Astrocyte (in vitro differentiated cells and primary cell): ENCODE measurements at places on chromosomes 6 and 20. TPM values are rescaled to one million over a fixed set of nuclear protein-coding genes. Genes with fewer than 3 reads are reported as not detected.

GRCh38 chr6:41294214-41294872 is 7.9 kb upstream of the TREM1 start:
- DNase-seq = no peak

- no peak for DNase-seq
Measured at GRCh38 chr6:36977470-36977941, 8.5 kb downstream of the MTCH1 start.

- no peak for DNase-seq
Measured at GRCh38 chr6:141532211-141532610, 600.5 kb upstream of the GJE1 start.

DNA sequence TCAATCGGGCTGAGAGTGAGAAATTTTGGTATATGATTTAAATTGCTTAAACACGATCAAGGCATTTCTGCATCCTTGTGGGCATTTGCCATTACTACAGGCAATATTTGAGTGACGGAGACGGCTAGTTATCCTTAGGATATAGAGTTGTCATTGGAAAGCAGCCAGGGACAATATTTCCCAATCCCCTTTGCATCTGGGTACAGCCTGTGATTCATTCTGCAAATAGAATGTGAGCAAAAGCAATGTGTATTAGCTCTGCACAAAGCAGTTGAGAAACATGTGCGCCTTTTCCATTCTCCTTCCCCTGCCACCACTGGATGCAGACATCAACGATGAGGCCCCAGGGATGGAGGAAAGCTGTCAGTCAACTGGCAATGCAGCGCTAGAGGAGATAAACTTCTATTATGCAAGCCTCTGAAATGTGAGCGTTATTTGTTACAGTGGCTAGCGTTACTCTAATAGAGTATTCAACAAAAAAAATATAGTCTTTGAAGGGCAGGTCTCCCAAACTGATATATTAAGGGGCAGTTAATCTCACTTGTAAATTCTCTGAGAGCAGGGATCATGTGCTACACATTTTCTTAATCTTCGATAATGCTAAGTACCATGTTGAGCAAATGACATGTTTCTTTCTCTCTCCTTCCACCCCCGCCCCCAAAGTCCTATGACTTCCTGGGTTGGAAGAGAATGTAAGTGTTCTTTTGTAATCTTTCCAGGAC is 37.1 kb upstream of the NCOA3 start:
- peak; percentile 92 for DNase-seq

- DNase-seq = peak; percentile 58
Measured at GRCh38 chr6:134123666-134124208, 71.3 kb upstream of the SLC2A12 start.

DNA sequence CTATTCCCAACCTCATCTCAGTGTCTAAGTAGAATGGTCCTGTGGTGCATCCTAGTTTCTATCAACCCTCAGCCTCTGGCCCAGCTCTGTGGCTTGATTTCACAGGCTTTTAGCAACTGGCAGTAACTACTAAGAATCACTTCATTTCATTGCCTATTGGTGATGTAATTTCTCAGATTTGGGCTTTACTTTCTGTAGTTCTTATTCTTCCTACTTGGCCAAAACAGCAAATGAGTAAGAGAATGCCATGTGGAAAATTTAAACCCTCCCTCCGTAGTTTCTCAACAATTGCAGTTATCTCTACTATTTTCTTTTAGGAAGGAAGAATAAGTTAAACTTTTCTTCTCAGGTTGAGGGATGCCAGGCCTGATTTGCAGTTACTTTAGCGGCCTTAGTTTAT is 387.3 kb downstream of the CDKAL1 start:
- peak; percentile 44 for DNase-seq

DNA sequence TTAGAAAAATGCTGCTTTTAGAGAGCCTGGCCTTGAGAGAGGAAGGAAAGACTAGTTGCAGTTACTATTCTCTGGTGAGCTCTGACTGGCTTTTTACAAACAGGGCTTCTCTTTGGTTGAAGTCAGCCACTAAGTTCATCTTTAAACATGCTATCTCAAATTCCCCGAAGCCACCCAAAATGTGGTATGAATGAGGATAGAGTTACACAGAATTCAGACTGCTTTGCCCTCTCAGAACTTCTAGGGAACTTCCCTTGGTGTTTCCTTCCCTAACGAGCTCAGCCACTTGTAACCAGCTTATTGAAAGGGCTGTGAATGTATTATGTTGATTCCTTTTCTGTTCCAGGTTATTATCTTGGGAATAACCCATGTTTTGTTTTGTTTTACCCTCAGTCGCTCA is 73.5 kb downstream of the EFHC1 start:
- no peak for DNase-seq

DNA sequence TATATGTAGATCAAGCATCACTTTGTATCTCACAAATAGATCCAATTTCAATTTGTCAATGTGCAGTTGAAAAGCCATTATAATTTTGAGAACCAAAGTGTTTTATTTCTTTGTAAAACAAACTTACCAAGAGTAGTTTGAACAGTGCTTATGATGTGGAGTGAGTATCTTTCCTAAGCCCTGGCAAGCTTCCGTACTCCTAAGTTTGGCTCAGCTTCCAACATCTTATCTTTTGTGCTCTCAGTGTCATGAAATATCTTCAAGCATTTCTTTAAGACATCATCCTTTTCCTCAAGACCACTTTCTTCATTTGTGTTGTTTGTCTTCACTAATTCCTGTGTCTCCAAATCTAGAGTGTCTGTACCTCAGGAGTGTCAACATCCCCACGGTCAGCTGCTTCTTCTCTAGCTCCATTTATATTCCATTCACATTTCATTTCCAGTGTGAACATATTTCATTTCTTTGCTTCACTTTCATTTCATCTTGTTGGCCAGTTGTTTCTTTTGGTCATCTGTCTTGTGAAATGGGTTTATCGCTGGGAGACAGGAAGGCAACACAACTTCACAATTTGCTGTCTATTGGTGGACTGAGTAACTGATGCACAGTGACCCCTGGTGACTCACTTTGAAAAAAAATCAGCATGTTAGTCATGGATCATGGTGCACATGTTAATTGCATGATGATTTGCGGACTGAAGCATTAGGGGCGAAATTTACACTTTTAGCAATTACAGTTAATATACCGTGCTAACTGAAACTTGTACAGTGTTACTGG is 36.9 kb downstream of the SLC24A3 start:
- DNase-seq = no peak

- no peak for DNase-seq
Measured at GRCh38 chr6:5506149-5506548, 244.8 kb downstream of the FARS2 start.

- DNase-seq = peak; percentile 69
Measured at GRCh38 chr6:53673162-53673727, 7.7 kb upstream of the KLHL31 start.

DNA sequence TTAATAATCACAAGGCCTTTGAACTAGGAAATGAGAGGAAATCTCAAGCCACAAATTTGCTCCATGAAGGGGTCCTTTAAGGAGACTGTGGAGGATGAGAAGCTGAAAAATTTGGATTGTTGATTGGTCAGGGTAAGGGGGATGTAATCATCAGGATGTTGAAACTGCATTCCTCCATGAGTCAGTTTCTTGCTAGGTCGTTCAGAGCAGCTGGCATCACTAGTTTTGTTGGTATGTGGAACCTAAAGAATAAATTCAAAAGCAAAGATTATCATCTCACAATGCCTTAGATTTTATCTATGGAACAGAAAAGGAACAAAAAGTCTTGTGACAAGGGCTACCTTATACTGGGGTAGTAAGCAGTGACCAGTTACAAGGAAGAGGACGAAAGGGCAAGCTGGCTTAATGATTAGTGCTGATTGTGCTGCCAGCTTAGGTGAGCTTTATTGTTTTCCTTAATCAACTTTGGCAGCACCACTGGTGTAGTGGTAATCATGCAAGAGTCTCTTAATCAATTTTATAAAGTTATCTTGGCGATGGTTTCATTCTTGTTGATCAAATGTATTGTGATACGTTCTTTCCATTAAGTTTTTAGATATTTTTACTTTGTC is 36.6 kb downstream of the CRISP2 start:
- DNase-seq = peak; percentile 2

DNA sequence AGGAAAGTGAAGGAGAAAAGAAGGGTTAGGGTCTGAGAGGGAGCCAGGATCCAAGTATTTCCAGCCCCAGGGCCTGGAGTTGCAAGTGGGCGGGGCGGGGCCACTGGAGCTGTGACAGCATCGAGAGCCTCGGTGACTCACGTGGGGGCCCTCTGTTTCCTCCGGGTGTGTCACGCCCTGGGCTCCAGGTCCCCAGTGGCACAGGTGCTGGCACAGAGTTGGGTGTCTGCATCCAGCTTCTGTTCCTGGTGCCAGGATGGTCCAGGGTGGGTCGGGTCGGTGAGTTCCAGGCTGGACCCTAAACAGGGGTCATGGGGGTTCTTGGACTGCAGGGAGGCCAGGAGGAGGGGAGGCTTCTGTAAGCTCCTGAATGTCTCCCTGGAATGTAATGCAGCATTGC is 16.7 kb downstream of the RAET1L start:
- no peak for DNase-seq

DNA sequence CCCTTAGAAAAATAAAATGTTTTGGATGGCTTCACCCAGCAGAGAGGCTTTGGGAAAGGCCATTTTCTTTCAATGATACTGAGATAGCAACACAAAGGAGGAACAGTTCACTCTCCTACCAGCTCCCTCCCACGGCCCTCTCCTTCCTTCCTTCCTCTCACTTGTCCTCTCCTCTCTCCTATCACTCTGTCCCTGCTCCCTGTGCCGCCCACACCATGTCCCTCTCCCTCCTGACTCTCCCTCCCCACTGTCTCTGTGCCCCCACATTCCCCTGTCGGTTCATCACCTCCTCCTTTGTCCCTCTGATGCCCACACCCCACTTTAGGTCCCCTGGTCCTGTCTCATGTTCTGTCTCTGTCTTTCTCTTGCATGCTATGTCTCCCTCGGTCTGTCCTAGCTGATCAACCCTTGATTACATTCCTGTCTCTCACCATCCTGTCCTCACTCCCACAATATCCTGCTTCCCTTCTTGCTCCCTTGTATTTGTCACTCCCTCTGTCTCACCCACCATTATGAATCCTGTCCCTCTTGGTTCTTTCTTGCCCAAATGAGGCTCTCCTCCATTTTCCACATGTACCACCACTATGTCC is 30.1 kb downstream of the ELMO2 start:
- no peak for DNase-seq

GRCh38 chr6:104212977-104213668 is 646.6 kb downstream of the HACE1 start:
- DNase-seq = no peak

- DNase-seq = no peak
Measured at GRCh38 chr6:152244998-152245630, 392.0 kb downstream of the SYNE1 start.

DNA sequence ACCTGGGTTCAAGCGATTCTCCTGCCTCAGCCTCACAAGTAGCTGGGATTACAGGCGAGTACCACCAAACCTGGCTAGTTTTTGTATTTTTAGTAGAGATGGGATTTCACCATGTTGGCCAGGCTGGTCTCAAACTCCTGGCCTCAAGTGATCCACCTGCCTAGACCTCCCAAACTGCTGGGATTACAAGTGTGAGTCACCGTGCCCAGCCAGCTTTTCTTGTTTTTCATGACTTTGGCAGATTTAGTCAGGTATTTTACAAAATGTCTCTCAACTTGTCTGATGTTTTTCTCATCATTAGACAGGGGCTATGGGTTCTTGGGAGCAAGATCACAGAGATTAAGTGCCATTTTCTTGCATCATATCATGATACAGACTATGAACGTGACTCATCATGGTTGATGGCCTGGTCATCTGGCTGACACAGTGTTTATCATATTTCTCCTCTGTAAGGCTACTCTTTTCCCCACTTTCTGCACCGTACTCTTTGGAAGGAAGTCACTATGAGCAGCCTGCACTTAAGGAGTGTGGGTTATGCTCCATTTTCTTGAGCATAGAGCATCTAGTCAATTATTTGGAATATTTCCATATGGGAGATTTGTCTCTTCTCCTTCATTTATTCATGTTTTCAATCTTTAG is 67.8 kb downstream of the RNF182 start:
- DNase-seq = peak; percentile 72

GRCh38 chr20:59645761-59646171 is 41.4 kb downstream of the PHACTR3 start:
- no peak for DNase-seq

DNA sequence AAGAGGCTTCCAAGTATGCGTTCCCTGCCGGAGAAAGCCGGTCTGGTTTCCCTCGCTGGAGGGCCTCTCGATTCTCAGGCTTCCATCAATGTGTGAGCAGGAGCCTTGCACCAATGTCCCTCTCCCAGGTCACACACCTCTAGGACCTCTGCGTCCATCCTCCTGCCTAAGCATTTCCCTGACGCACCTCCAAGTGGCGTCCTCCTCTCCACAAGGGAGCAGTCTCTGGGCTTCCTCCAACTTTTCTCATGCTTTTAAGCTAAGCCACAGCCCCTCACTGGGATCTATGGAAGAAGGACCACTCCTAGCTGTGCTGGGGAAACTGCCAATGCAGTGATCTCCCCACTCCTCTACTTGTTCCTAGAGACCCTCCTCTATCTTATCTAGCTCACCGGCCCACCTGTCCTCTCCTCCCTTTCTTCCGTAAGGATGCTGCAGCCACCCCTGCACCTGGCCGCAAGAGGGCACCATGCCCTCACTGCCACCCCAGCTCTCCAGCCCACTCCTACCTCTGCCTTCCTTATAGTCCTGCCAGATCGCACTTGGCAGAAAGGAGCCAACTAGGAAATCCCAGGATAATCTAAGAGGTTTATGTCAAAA is 258.7 kb downstream of the LRFN2 start:
- no peak for DNase-seq

DNA sequence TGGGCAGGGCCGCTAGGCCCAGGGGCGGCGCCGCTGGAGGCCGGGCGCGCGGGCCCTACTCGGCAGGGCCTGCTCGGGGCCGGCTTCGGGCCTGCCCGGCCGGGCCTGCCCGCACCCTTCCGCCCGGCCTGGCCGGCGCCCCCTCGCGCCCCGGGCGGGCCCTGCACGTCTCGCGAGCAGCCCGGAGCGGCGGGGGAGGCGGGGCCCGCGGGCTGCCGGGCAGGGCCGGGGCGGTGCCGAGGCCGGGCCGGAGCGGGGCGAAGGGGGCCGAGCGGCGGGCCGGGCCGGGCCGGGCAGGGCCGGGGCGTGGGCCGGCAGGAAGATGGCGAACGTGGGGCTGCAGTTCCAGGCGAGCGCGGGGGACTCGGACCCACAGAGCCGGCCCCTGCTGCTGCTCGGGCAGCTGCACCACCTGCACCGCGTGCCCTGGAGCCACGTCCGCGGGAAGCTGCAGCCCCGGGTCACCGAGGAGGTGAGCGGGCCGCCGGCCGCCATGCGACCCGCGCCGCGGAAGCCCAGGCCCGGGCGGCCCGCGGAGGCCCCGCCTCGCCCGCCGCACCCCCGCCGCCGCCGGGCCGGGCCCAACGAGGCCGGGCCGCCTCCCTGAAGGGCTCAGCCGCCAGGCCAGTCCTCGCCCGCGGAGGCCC is at the start of gene NPEPL1:
Gene NPEPL1, plus strand, starts transcription at position 222 of the 647 bp plus-strand sequence. Its CDS starts 101 bp downstream, at position 323.
- DNase-seq = peak; percentile 64

- DNase-seq = no peak
Measured at GRCh38 chr6:6509284-6509683, 79.2 kb upstream of the LY86 start.

The GLP1R gene
- total RNA-seq = not detected in 2 replicates

The CCN6 gene
- not detected in 2 replicates for total RNA-seq

The CRYBG1 gene
- 0.64 and 1.4 TPM in 2 replicates for total RNA-seq

The PPP1R11 gene
- total RNA-seq = 37.8 and 40.8 TPM in 2 replicates

The ENPP3 gene
- 0.19 TPM in 1 of 2 replicates, not detected in the other for total RNA-seq

The RSPO3 gene
- 2.6 and 4.5 TPM in 2 replicates for total RNA-seq

The LSM2 gene
- 43.8 and 44.0 TPM in 2 replicates for total RNA-seq

The IL20RA gene
- total RNA-seq = 0.07 and 0.17 TPM in 2 replicates
